ENCODE measurements at places on chromosomes 2 and 18.
A peak's percentile ranks its signal among the peaks of the same experiment; 100 is the strongest.

GRCh38 chr2:212124598-212124997, 414.0 kb downstream of the ERBB4 start:
- peak; percentile 80 for DNase-seq

DNA sequence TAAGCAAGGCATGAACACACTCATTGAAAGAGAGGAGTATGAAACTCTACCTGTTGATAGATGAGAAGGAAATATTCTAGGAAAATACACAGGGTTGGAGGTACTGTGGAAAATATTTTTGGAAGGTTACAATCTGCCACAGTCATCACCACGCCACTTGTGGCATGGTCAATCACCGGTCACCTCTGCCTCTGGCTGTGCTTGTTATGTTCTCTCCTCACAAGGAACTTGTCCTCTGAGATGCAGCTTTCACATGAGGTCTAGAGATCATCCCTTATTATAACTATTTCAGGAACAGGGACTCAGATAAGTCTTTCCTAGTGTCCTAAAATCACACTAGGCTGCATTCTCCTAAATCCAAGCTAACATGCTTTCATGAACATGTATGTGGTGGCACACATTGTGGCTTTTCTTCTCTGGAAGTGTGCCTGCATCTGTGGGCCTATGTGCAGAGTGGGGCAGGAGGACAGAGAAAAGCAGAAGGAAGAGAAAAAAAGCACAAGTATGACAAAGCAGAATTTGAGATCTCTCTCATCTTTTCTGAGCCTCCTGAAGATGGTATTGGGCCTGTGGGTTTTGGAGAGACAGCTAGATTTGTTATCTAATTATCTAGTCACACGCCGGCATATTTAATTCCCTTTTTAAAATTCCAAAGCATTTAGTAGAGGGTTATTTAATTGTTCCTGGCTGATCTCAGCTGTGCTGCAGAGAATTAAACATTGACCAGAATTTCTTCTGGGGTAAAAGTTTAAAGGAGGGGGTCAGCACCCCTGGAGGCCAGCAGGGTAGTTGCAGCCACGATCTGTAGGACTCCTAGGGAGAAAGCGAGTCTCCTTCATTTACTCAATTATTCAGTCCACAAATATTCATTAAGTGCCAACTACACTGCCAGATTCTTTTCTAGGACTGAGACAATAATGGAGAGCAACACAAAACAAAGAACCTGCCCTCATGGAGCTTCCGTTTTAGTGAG, 294.6 kb downstream of the RDH14 start:
- peak; percentile 13 for DNase-seq

DNA sequence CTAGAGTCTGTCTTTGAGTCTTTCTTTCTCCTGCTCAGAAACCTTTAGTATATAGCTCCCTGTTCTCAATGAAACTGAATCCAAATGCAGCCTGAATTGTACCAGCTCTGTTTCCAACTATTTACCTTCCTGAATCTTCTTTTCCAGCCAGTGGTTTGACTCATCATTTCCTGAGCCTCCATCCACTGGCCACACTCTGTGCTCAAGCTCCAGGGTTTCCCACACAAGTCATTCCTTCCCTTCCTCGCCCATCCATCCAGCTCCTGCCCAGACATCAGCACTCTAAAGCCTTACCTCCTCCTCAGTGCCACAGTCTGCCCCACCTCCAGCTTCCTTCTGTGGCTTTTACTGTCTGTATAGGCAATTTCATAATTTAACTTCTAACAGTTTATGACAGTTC, 233.6 kb upstream of the RASGRP3 start:
- DNase-seq = no peak

- DNase-seq = no peak
These were observed 15.1 kb downstream of the TRIB2 start for GRCh38 chr2:12731701-12732280.

GRCh38 chr2:20382965-20383810, 32.5 kb upstream of the PUM2 start:
- DNase-seq = no peak

DNA sequence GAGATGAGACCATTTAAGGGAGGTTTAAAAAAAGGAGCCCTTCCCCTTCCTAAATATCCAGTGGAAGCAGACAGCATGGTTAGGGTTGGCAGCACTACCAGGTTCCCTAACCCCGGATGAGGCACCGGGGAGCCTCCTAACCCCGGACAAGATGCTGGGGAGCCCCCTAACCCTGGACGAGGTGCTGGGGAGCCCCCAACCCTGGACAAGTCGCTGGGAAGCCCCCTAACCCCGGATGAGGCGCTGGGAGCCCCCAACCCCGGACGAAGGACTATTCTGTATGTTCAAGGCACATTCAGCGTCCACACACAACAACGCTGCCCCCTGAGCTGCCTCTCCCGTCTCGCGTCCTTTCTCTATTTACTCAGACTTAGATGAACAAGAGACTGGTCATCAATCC, 51.9 kb downstream of the ANKMY1 start:
- DNase-seq = no peak

DNA sequence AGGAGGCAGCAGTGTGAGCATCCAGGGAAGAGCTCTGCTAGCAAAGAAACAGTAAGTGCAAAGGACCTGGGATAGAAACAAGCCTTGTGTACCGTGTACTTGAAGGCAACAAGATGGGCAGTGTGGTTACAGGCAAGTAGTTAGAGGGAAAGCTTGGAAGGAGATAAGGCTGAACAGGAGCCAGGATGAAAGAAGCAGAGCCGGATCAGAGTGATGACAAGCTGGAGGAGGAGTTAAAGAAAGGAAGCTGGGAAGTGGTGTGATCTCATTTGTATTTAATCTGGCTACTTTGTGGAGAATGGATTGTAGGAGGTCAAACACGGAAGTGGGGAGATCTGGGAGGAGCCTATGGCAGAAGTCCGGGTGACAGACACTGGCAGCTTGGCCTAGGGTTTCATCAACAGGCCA, 44.7 kb upstream of the VPS54 start:
- no peak for DNase-seq

- DNase-seq = no peak
These were observed 21.1 kb downstream of the USP14 start for GRCh38 chr18:179499-179898.

GRCh38 chr2:208280933-208281332, 14.9 kb downstream of the PIKFYVE start:
- DNase-seq = no peak

DNA sequence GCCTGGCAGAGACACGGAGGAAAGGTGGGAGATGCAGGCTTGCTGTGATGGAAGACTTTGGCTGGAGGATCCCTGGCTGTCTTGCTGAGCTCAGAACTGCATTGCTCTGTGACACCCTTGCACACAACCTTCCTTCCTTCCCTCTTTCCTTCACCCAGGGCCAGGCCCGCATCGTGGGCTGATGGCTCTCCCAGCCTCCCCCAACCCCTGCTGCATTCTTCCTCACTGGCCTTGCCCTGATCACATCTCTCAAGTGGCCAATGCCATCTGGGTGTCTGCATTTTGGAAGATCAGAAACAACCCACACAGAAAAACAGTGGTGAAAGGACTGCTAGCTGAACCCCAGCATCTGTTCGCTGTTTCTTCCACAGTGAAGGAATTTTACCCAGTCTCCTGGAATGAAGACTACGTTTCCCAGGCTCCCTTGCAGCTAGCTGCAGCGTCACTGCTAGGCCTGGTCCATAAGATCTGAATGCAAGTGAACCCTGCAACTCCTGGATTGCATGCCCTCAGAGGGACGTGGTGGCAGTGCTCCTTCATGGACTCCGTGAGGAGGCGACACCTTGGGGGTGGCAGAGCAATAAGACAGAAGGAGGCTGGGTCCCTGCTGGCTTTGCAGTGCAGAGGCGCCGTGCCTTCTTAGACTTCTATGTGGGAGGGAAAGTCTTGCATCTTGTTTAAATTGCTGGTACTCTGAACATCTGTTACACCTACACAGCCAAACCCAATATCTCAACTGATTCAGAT, 78.9 kb upstream of the YWHAQ start:
- no peak for DNase-seq

DNA sequence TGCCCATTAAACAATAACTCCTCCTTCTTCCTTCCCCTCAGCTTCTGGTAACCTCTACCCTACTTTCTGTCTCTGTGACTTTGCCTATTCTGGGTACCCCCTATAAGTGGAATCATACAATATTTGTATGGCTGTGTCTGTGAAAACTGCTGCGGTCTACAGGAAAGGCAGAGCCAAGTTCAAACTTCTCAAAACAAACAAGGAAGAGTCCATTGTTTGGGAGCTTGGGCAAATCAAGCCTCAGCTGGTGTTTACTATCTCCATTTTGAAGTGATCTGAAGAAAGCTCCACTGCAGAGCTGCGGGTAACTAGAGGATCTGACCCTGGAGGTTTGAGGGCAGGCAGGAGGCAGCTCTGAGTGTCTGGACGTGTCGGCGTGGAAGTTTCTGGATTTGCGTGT, 48.6 kb upstream of the DAPL1 start:
- no peak for DNase-seq
